ENCODE measurements at places on chromosomes 13 and 19.

- peak; percentile 48 for DNase-seq
Measured at GRCh38 chr13:70568571-70568970, 460.3 kb upstream of the KLHL1 start.

- no peak for DNase-seq
Measured at GRCh38 chr13:90613076-90613795, 734.3 kb upstream of the MIR17HG start.

DNA sequence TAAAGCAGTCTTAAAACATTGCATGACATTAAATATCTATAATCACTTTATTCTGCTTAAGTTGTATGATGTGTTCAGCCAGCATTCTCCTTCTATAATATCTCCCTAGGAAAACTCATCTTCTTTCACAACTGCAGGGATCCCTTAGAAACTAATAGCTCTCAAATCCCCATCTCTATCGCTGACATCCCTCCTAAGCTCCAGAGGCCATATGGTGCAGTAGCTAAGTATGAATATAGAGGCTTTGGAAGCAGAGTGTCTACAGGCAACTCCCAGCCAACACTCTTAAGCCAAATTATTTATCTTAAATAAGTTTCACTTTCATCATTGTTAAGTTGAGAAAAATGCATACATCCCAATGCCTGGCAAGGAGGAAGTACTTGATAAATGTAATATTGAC lies 349.5 kb upstream of the MIR17HG start:
- DNase-seq = no peak

GRCh38 chr13:75352641-75353327 lies 129.2 kb downstream of the TBC1D4 start:
- DNase-seq = no peak

- DNase-seq = no peak
Measured at GRCh38 chr13:42926555-42926954, 65.5 kb downstream of the EPSTI1 start.

DNA sequence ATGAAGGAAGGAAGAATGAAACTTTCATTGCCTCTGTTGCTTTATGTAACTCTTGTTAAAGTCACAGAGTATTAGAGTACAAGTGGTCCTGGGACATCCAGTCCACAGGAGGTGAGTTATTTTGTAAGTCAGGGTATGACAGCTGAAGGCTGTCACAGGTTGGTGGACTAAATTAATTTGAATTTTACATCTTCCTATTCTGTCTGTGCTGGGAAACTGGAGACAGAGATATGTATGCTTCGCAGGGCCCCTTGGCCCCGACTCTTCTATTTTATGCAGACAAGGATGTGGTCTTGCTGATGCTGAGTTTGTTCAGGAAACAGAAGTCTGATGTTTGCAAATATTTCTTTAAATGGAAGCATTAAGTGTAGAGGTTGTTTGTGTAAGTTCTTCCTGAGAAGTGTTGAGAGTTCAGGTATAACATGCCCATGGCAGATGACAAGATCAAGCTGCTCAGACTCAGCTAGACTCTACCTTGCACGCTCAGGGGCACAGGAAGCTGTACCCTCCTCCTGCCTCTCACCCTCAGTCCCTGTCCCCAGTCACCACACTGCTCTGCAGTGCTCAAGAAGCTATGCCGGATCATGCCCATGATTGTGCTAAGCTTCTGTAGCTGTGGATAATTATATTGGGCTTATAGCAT lies 23.4 kb downstream of the RASL11A start:
- no peak for DNase-seq

DNA sequence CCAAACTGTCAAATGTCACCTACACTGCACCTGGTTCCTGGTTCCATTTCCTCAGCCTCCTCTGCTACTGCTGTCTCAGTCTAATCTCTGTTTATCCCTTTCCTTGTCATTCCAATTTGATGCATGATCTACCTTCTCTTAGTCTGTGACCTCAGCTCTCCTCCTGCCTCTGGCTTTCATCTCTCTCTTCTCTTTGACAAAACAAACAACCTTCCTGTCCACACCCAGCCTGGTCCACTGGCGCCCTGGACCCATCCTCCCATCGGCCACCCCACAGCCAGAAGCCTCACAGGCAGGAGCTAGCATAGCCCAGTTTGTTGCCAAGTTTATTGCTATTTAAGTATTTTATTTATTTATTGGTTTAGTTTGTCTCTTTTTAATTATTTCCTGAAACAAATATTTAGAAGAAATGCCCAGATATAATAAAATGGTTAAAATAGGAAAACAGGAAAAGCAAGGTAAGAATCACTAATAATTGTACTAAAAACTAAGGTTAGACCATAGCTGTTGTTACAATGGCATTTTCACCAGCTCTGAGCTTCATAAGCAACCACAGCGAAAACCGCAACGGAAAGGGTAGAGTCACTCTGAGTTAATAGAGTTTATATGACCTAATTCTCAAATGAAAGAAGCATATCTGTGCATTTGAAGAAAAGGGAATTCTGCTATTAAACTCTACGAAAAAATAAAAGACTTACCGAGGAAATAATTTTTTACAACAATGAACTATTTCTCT lies 68.6 kb downstream of the EFNB2 start:
- DNase-seq = no peak

- no peak for DNase-seq
Measured at GRCh38 chr19:51120160-51120559, 4.5 kb upstream of the SIGLEC9 start.

DNA sequence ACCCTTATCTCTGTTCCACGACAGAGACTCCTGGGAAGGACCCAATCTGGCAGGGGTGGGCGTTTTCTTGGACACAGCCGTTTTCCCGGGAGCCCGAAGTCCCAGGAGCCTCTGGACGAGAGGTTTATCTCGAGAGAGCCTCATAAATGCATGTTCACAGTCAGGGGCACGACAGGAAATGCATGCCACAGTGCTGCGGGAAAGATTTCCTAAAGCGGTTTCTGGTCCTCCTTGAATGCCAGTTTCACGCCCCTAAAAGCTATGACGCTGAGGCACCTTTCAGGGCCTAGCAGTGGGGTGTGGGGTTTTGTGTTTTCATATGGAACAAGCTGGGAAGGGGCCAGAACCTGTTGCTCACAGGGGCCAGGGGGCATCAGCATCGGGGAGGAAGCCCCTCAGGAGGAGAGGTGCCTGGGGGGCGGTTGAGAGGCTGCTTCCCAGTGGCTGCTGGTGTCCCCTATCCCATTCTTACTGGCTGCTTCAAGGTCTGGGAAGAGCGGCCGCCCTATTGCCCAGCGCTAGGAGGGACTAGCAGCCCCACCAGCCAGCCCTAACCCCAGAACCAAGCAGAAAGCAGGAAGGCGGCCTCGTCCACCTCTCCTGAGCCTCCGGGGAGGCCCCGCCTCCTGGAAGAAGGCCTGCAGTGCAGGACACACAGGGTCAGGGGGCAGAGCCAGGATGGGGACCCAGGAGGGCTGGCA lies 157.0 kb downstream of the KDM4B start:
- no peak for DNase-seq

DNA sequence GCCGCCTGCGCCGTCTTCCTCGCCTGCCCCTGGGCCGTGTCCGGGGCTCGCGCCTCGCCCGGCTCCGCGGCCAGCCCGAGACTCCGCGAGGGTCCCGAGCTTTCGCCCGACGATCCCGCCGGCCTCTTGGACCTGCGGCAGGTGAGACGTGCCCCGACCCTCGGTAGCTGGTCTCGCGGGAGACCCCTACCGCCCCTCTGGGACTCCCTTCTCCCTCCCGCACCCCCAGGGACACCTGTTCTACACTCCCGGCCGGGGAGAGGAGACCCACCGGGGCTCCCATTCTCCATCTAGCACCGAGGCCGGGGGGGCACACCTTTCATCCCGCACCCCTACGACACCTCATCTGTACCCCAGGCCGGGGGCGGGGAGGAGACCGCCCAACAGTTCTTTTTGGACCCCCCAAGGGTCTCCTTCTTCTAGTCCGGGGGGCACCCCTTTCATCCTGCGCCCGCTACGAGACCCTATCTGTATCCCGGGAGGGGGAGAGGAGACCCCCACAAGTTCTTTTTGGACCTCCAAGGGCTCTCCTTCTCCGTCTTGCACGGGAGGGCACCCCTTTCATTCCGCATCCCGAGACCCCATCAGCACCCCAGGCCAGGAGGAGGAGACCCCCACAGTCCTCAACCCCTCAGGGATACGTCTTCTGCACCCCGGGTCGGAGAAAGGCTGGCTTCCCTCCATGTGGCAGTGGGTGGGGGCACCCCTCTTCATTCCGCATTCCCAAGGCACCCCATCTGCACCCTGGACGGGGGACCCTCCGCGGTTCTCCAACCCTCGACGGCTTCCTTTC lies 533 bp downstream of the TNFSF9 start:
- no peak for DNase-seq

GRCh38 chr13:37460166-37460565 lies 138.4 kb downstream of the POSTN start:
- no peak for DNase-seq

GRCh38 chr13:49580980-49581680 lies 4.2 kb downstream of the RCBTB1 start:
- DNase-seq = no peak

GRCh38 chr19:42521346-42522030 lies 6.8 kb downstream of the CEACAM1 start:
- DNase-seq = no peak

DNA sequence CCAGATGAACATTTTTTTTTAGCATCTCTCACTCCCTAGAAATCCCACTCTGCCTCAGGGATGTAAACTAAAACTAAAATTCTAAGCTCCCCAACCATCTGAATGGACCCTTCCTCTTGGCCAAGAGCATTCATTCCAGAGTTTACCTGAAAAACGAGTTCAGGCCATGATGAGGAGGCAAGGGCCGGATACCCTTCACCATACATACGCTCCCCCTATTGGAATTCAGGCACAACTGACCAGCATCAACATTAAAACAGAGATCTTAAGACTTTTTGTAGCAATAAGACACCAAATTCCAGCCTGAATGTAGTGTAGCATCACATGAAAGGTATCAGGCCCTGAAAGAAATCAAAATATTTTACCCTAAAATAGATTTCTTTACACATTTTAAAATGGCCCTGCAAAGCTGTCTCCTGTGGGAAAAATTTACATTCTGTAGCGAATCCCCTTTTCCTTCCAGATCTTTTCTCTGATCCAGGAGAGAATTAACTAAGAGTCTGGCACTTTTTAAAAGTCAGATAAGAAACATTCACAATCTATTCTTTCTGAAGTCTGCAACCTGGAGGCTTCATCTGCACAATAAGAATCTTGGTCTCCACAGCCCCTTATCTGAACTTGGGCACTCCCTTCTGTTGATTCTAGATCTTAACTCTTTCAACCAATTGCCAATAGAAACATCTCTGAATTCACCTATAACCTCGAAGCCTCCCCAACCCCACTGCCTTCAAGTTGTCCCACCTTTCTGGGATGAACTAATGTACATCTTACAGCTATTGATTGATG lies 888.5 kb downstream of the UQCRFS1 start:
- no peak for DNase-seq

DNA sequence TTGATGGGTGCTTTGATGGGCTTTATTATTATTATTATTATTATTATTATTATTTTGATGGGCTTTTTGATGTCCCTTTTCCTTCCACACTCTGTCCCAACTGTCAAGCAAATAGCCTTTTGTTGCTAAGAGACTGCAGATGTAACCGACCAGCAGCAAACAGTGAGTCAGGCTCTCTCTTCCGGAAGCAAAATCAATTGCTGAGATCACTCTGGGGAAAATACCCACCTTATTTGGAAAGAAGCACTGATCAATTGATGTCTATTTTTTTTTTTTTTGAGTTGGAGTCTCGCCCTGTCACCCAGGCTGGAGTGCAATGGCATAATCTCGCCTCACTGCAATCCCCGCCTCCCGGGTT lies 2.9 kb downstream of the LDLR start:
- peak; percentile 90 for DNase-seq

GRCh38 chr19:29596080-29596727 lies 9.9 kb upstream of the POP4 start:
- peak; percentile 4 for DNase-seq

GRCh38 chr19:51489113-51489512 lies 10.8 kb downstream of the CEACAM18 start:
- DNase-seq = no peak

GRCh38 chr19:49536921-49537462 lies 9.2 kb downstream of the RCN3 start:
- DNase-seq = no peak

GRCh38 chr13:30196025-30196424 lies 111.3 kb downstream of the KATNAL1 start:
- peak; percentile 32 for DNase-seq

- DNase-seq = no peak
Measured at GRCh38 chr13:47665043-47665442, 336.0 kb downstream of the SUCLA2 start.

DNA sequence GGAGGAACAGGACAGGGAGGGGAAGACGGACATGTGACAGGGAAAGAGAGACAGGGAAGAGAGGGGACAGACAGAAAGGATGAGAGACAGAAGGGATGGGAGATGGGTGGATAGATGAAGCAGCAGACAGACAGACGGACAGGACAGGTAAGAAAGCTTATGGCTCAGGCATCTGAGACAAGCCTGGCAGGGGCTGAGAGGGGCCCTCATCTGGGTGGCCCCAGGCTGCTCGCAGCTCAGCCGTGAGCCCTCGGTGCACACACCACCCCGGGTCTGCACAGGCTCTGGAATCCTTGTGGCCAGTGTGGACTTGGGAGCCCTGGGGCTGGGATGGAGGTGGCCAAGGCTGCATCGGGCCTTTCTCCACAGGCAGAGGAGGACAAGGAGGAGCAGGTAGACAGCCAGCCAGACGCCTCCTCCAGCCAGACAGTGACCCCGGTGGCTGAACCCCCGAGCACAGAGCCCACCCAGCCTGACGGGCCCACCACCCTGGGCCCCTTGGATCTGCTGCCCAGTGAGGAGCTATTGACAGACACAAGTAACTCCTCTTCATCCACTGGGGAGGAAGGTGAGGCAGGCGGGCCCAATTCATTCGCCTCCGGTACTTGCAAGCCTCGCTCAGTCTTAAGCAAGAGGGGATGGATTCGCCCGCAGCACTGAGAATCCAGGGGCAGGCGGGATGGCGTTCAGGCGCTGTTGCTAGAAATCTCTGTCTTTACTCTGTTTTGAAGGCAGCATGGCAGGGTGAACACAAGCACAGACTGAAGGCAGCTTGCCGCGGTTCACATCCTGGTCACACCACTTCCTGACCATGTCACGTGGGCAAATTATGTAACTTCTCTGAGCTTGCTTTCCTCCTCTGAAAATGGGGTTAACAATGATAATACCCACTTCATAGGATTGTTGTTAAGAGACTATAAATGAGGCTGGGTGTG lies 14.0 kb downstream of the GRAMD1A start:
- no peak for DNase-seq

DNA sequence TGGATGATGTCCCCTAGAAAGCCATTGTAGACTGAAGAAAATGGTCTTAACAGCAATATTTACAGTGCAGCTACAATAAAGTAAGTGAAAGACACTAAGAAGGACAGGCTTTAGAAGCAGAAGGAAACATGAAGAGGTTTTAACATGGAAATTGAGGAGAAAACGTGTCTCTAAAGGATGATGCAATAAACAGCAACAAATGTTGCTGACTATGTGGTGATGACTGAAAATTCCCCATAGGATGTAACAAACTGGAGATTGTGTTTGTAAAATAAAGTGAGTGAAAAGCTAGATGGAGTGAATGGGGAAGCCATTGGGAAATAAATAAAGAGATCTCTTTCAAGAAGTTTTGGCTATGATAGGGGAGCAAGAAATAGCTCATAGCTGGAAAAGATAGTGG lies 186.7 kb upstream of the IPO5 start:
- DNase-seq = no peak

- DNase-seq = peak; percentile 11
Measured at GRCh38 chr13:77696006-77696878, 1.2 kb upstream of the SLAIN1 start.
